Immature natural killer cell (primary cell): ENCODE measurements at places on chromosomes 16 and 17. TPM values are rescaled to one million over a fixed set of nuclear protein-coding genes. Genes with fewer than 3 reads are reported as not detected.

The SYT17 gene
- not detected for polyA plus RNA-seq

The NPIPA3 gene
- polyA plus RNA-seq = not detected

The CDH8 gene
- polyA plus RNA-seq = not detected

The HSD11B2 gene
- polyA plus RNA-seq = not detected

The SBK1 gene
- polyA plus RNA-seq = 5.1 TPM

The GPR179 gene
- not detected for polyA plus RNA-seq

The PSMD12 gene
- polyA plus RNA-seq = 24.1 TPM

The ATP6V0A1 gene
- 1.4 TPM for polyA plus RNA-seq

The KRT12 gene
- polyA plus RNA-seq = not detected

The TP53TG3C gene
- not detected for polyA plus RNA-seq

The FZD2 gene
- 0.97 TPM for polyA plus RNA-seq
